ENCODE measurements at places on chromosomes 11 and 22.

GRCh38 chr11:58731819-58732218 lies at the start of gene GLYAT:
Gene GLYAT, minus strand, starts transcription at chr11:58731943. Its CDS starts 7,447 bp downstream, at chr11:58724496.
- DNase-seq = no peak

DNA sequence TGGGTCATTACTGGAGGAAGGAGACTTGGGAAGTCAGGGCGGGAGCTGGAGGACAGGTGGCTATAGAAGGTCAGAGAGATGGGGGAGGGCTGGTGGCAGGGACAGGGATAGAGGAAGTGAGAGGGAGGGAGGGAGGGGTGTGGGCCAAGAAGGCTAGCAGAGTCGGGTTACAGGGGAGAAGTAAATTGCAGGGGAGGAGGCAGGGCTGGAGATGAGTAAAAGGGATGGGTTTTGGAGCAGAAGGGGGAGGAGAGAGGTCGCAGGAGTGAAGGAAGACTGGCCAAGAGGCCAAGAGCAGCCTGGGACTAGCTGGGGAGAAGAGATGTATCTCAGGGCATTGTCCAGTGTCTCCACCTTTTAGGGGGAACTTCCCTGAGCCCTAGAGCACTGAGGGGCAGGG lies 33.0 kb downstream of the LRRC10B start:
- DNase-seq = no peak

- DNase-seq = no peak
Observed at GRCh38 chr11:19323502-19323901, 82.8 kb upstream of the E2F8 start.

- no peak for DNase-seq
Observed at GRCh38 chr11:35277827-35278226, 138.9 kb downstream of the CD44 start.

DNA sequence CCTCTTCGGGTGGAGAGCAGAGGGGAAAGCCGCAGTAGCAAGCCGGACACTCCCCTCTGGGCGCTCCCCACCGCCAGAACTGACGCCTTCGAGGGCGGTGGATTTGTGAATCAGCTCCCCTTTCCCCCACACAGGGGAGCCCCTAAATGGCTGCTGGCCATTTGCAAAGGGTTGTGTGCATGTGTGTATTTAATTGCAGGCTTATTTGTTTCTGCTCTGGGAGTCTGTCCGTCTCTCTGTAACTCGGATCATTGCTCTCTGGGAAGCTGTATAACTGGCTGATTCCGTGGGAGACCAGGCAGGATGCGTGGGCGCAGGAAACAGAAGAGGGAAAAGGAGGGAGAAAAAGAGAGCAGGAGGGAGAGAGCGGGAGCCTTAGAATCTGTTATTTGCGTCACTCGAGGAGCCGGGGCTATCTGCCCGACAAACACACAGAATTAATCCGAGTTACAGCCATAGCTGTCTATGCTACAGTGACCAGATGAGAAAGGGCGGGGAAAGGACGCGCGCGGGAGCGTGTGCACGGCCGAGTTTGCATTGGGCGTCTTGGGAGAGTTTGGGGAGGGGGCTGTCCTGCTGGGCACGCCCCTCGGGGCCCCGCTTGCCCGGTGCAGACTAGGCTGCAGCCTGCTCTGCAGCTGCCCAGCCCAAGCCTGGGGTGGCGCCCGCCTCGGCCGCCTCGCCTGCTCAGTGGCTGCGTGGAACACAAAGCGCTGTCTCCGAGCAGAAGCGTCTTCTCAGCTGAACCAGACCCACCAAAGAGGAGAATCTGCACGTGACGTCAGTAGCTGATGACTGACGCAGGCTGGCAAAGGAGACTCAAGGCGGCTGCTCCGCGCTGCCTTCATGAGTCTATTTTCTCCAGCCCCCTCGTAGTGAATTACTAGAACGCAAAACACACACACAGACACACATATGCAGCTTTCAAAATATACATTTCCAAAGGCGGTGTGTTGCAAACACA lies 105.3 kb upstream of the HSD17B12 start:
- DNase-seq = peak; percentile 41

DNA sequence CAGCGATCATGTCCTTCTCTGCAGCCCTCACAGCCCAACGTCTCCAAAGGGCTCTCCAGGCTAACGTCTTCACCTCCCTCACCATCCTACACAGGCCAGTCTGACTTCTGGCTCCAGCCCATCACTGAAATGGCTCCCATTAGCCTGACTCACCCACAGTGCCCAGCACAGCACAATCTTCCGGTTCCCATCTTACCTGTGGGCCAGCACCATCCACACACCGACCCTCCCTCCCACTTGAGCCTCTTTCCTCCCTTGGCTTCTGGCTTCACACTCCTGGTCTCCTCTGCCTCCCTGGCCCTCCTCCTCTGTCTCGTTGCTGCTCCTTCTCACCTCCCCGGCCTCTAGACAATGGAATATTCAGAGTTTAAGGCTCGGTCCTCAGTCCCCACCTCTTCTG lies 51.2 kb downstream of the PDE2A start:
- no peak for DNase-seq

DNA sequence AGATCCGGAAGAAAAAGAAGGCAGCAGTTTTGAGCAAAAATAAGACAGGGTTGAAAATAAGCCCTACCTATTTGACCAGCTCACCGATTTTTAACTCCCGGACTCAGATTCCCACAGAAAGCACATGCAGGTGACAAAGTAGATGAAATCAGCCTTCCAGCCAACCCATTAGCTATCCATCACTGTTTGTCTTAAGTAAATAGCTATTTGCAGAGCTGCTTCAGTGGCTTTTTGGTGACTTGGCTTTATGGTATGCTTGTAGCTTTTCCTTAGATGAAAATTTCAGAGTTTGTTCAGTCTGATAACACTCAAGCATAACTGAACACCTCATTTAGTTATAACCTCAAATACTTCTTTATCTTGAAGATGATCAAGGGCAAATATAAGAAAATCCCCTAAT lies 192.6 kb downstream of the HIPK3 start:
- no peak for DNase-seq

- DNase-seq = no peak
Observed at GRCh38 chr11:96207459-96208449, 135.2 kb downstream of the MAML2 start.

- peak; percentile 82 for DNase-seq
Observed at GRCh38 chr11:62546244-62546928, at the start of gene AHNAK. Gene AHNAK, minus strand, starts transcription at chr11:62546806. Its CDS starts 10,708 bp downstream, at chr11:62536098.

DNA sequence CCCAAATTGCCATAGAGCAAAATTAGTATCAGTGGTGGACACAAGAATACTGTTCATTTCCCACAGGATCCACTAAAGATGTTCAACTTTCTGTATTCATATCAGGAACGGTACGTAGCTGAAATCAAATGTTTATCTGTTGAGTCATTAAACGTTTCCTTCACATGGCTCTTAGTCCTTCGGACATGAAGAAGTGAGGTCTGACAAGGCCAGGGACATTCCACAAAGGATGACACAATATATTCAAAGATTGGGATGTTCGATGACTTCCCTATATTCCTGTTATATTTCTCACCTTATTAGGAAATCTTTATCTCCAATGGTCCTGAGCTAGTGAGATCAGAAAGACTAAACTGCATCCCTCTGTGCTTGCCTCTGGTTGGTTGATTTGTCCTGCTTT lies 129.0 kb downstream of the ETS1 start:
- no peak for DNase-seq

DNA sequence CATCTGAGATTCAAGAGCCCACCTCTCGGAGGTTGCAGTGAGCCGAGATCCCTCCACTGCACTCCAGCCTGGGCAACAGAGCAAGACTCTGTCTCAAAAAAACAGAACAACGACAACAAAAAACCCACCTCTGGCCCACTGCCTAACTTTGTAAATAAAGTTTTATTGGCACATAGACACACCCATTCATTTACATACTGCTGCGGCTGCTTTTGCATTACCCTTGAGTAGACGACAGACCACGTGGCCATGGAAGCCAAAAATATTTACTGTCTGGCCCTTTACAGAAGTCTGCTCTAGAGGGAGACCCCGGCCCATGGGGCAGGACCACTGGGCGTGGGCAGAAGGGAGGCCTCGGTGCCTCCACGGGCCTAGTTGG lies 47.0 kb downstream of the GRAMD4 start:
- no peak for DNase-seq

DNA sequence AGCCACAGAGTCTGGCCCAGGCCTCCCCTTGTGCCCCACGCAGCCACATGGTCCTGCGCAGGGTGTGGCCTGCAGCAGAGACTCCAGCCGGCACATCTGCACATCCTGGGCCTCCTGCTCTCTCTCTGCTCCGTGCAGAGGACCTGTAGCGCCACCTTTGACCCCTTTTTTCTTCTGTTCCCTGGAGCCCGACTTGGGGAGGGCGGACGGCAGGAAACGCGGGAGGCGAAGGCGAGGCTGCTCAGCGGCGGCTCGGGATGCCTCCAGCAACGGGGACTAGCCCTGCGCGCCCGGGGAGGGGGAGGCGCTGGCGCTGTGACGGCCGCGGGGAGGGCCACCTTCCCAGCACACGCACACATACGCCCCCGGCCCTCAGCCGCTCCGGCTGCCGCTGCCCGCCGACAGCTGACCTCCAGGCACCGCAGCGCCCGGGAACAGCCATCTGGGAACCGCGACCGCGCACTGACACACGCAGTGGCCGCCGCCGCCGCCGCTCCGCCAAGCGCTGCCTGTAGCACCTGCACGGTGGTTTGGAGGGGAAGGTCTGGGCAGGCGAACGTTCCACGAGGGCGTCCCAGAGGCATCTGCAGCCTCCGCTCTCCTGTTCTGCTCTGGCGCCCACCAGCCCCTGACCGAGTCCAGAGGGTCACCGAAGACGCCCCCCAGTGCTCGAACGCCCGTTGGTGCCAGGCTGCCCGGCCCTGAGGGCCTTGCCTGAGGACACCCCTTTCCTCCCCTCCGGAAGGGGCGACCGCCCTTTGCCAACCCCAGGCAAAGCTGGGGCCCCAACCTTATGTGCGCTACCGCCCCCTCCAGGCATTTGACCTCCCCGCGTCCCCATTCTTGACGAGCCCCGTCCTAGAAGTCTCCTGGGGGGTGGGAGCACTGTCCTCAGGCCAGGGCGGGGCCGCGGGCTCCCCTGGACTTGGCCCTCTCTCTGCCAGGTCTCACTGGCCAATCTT lies 16.9 kb upstream of the C22orf42 start:
- no peak for DNase-seq

- no peak for DNase-seq
Observed at GRCh38 chr11:132334769-132335280, 964.4 kb downstream of the NTM start.

DNA sequence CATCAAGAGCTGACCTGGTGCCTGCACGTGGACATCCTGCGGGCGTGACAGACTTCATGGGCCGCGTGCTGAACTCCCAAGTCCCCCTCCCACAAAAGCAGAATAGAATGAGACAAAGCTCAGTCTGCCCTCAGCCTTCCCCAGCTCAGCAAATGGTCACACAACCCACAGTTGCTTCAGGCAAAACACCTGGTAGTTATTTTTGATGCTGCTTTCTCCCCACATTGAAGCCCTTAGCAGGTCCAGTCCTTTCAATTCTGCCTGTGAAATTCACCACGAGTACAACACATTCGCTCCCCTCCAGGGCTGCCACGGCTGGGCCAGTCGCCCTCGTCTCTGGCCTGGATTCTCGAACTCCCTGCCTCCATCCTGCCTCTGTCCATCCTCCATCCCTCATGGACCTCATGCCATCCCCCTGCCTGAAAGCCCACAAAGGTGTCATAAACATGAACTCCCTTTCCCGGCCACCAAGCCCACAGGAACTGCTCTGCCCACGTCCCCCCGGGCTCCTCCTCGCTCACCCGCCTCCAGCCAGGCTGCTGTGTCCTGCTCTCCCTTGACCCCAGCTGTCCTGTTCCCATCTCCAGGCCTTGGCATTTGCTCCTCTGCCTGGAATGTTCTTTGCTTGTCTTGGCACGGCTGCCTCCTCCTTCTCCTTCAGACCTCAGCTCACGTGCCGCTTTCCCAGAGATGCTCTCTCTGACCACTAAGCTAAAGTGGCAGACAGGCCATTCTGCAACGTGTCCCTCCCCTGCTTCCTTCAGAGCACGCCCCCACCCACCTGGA lies 42.1 kb downstream of the SCUBE1 start:
- DNase-seq = no peak

DNA sequence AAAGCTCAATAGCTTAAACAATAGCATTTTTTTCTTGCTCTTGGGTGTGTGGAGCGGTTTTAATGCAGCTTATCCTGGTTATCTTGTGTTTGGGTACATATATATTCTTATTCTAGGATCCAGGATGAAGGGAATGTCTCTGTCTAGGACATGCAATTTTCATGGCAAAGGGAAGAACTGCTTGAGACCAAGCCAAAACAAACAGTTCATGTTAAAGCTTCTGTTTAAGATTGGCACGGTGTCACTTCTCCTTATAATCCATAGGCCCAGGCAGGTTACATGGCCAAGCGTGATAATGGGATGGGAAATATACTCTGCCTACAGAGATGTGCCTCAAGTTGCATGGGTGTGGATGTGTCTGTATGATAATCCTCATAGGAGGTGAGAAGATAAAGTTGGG lies 177.1 kb upstream of the PGR start:
- no peak for DNase-seq

- DNase-seq = no peak
Observed at GRCh38 chr22:29799217-29799680, 32.1 kb downstream of the UQCR10 start.

- no peak for DNase-seq
Observed at GRCh38 chr11:125052047-125052446, 11.1 kb upstream of the SLC37A2 start.

DNA sequence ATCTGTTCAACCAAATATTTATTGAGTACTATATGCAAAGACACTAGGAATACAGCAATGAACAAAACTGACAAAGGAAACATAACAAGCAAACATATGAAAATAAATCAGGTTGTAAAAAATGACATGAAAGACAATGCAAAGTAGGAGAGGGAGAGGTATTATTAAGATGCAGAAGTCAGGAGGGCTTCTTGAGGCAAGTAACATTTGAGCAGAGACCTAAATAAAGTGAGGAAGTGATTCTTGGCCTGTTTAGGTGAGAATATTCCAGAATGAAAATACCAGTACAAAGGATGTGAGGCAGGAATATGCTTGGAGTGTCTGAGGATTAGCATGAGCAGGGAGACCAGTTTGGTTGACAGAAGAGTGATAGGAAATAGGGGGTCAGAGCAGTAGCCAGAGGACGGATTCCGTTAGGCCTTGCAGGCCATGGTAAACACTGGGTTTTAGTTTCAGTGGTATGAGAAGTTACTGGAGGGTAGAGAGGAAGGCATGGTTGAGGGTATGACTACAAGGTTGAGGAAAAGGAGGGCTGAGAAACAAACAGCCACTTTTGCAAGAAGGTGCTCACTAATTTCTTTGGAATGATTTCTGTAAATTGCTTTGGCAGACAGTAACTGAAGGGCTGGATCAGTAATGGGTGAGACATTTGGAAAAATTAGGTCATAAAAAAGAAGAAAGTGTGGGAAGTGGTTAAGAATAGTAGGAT lies 191.9 kb downstream of the SWAP70 start:
- DNase-seq = no peak

- DNase-seq = no peak
Observed at GRCh38 chr22:17980638-17981051, 43.7 kb downstream of the MICAL3 start.

GRCh38 chr22:38230108-38230825 lies 28.5 kb downstream of the MAFF start:
- peak; percentile 71 for DNase-seq

DNA sequence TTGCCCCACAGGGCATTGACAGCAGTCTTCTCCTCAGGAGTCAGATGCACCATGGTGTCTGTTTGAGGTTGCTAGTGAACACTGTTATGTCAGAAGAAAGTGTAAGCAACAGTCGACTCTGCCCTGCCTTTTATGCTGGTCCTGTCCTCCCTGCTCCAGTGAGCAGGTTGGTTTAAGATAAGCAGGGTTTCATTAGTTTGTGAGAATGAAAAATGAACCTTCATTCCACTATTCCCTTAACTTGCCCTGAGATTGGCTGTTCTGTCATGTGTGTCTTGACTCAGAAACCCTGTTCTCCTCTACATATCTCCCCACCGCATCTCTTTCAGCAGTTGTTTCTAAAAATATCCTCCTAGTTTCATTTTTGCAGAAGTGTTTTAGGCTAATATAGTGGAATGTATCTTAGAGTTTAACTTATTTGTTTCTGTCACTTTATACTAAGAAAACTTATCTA lies at the start of gene HBD:
Gene HBD, minus strand, starts transcription at position 103 of the 454 bp plus-strand sequence. Its CDS starts 50 bp downstream, at position 53.
- peak; percentile 7 for DNase-seq

Data from GM13977 (cell line).